ENCODE measurements at places on chromosomes 3 and 15. TPM values are rescaled to one million over a fixed set of nuclear protein-coding genes. Genes with fewer than 3 reads are reported as not detected.

- DNase-seq, result peak; percentile 30
Observed at GRCh38 chr3:37863949-37864822, 2.5 kb downstream of the CTDSPL start.

- peak; percentile 44 for DNase-seq
Observed at GRCh38 chr15:90598031-90598577, 68.4 kb downstream of the CRTC3 start.

GRCh38 chr15:58543664-58544335 lies 112.0 kb downstream of the LIPC start:
- no peak for DNase-seq

GRCh38 chr3:113331187-113331586 lies 110.1 kb downstream of the CFAP44 start:
- DNase-seq, result no peak

CMTM8 gene
- total RNA-seq, result 11.2 TPM

RBMS3 gene
- total RNA-seq, result 7.5 TPM

MAGI1 gene
- total RNA-seq, result 3.6 TPM
